Motor neuron (in vitro differentiated cells): ENCODE measurements at places on chromosomes 12 and 14. TPM values are rescaled to one million over a fixed set of nuclear protein-coding genes. Genes with fewer than 3 reads are reported as not detected.

DNA sequence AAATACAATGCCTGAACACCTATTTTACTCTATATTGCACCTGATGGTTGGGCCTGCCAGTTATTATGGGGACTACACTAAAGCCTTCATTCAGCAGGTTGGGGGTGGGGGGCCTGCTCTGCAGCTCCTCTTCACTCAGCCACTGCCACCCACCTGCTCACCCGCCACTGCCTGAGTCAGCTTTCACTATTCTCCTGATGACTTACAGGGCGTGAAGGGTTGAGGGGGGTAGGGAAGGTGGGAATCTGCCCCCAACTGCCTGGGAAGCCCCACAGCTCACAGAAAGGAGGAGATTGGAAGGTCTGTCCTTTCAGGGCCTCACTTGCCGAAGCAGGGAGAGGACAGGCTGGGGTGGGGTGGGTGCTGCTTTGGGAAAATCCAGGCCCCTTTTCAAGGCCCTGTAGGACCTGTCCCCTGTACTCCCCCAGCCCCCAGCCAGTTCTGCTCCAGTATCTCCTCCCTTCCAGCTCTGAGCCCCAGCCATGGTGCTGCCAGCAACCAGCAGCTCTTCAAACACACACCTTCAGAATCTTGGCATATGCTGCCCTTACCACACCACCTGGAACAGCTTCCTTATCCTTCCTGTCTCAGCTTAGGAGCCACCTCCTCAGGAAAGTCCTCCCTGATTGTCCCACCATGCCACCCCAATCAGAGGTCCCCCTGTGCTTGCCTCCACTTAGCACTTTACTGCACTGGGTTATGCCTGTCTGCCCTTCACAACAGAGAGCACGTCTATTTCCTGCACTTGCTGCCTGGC is 33.1 kb downstream of the IRF2BPL start:
- no peak for ATAC-seq

DNA sequence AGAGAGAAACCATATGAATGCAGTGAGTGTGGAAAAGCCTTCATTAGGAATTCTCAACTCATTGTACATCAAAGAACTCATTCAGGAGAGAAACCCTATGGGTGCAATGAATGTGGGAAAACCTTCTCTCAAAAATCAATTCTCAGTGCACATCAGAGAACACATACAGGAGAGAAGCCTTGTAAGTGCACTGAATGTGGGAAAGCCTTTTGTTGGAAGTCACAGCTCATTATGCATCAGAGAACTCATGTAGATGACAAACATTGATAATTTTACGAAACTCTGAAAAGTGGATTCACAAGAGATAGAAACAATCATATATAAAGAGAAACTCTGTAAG is 22.9 kb downstream of the ZNF268 start:
- no peak for ATAC-seq

DNA sequence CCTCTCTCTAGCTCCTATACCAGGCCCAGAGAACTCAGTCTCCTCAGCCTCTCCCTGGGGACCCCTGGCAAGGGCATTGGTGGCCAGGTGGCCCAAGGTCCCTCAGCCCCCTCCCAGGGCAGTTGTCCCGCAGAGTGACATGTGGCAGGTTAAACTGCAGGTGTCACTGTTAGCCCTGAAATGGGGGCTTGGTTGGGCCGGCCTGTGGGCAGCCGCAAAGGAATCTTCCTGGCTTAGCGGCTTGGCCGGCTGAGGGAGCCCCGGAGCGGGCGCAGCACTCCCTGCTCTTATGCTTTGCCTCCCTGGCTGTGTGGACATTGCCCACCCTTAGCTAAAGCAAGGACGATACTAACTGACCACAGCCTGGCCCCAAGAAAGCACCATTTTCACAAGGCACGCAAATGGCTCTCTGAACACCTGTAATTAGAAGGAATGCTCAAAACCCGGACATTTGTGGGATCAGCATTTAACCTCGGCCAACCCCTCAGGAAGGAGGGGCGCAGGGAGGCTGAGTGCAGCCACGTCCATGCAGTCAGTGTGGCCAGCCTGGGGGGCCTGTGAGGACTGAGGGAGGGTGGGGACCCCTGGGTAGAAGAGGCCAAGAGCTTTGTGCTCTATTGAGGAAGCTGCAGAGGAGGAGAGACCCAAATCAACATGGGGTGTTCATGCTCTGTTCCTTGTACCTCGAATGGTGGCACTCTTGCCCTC is 82.2 kb downstream of the PAPOLA start:
- ATAC-seq = peak; percentile 99

DNA sequence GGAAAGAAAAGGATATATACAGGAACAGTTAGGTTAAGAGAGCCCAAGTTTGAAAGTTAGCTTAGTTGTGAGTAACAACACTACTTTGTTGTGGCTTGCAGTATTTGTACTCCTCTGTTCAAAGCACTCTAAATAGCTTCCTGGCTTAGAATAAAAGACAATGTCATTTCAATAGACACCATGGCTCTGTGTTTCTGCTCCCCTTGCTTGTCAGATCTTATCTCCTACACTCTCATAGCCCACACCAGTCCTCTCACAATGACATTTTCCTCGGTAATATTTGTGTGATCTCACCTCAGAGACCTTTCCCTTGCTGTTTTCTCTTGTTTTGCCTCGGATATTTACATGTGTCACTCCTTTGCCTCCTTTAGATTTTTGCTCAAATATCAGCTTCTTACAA is 418.4 kb downstream of the MDGA2 start:
- no peak for ATAC-seq

GRCh38 chr12:65784289-65785015 is 39.8 kb upstream of the HMGA2 start:
- ATAC-seq = no peak

- ATAC-seq = no peak
Observed at GRCh38 chr12:27967551-27968054, 4.9 kb downstream of the PTHLH start.

- no peak for ATAC-seq
Observed at GRCh38 chr12:131865180-131865875, 29.1 kb upstream of the ULK1 start.

DNA sequence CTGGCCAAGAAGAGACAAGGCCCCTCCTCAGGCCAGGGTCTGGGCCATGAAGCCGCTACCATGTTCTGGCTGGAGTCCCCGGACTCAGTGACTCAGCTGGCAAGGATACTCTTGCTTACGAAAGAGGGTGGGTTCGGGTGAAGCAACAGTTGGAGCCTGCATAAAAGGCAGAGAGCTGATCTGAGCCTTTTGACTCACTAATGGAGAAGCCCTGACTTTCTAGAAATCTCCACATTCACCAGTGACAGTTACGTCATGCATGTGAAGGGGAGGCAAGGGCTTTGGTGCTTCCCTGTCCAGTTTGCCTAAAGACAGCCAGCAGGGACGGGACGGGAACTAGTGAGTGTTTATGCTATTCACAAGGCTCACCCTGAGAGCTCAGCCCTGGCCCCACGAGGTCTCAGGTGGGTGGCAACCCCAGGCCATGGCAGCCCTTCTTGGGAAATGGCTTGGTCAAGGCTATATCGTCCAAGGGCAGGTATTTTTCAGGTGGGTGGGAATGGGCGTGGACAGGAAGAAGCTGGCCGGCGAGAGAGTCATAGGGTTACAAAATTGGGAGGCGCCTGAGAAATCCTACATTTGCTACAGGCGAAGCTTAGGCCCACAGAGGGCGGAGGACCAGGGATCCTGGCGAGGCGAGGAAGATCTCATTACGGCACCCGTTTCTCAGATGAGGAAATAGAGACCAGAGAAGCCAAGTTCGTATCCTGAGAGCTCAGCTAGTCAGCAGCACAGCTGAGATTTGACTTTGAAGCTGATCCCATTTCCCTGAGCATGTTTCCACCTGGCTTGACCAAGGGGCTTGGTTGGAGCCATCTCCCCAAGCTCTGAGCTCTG is 314.6 kb downstream of the BCL11B start:
- no peak for ATAC-seq

- ATAC-seq = no peak
Observed at GRCh38 chr12:124216966-124217365, 77.9 kb upstream of the RFLNA start.

- ATAC-seq = no peak
Observed at GRCh38 chr12:103456006-103456405, 39.8 kb downstream of the C12orf42 start.

DNA sequence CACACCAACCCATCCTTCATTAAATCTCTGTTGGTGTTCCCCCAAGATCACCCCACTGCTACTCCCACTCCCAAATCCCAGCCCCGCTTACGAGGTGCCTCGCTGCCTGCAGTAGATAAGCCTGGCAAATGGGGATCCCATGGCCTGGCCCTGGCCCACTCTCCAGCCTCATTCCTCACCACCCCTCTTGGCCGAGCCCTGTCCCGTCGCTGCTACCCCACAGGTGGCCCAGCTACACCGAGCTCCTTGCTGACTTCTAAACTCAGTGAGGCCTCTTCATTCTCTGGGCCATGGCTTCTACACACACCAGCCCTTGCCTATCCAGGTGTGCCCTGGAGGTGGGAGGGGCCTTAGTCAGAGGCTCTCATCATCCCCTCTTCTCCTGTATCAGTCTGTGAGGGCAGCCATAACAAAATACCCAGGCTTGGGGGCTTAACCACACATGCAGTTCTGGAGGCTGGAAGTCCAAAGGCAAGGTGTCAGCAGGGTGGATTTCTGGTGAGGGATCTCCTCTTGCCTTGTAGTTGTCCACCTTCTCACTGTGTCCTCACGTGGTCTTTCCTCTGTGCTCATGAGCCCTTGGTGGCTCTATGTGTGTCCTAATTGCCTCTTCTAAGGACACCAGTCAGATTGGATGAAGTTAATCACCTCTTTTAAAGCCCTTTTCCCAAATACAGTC is 92.8 kb downstream of the PRMT8 start:
- ATAC-seq = no peak

- no peak for ATAC-seq
Observed at GRCh38 chr12:82855872-82856271, 169.2 kb downstream of the TMTC2 start.

The PRKD1 gene
- 3.1 and 3.3 TPM in 2 replicates for total RNA-seq

The NRXN3 gene
- total RNA-seq = 14.9 and 21.3 TPM in 2 replicates

The KDM5A gene
- total RNA-seq = 31.1 and 35.6 TPM in 2 replicates

The PXN gene
- 10.6 and 12.4 TPM in 2 replicates for total RNA-seq

The GPR84 gene
- 0.31 and 0.73 TPM in 2 replicates for total RNA-seq

The SLC10A1 gene
- 0.82 and 1.4 TPM in 2 replicates for total RNA-seq

The DBX2 gene
- total RNA-seq = 0.86 and 0.97 TPM in 2 replicates
